T-cell (primary cell): ENCODE measurements at places on chromosomes 2 and 18. TPM values are rescaled to one million over a fixed set of nuclear protein-coding genes. Genes with fewer than 3 reads are reported as not detected.

Gene TBR1
- total RNA-seq: not detected

Gene EIPR1
- total RNA-seq: 27.8 TPM

Gene VWA3B
- not detected for total RNA-seq

Gene TNFRSF11A
- 4.6 TPM for total RNA-seq

Gene SERPINB11
- total RNA-seq: not detected
